CD14-positive monocyte (primary cell): ENCODE measurements at places on chromosomes 5 and 9.

- DNase-seq = no peak
Observed at GRCh38 chr5:175709276-175709781, 51.5 kb downstream of the HRH2 start.

DNA sequence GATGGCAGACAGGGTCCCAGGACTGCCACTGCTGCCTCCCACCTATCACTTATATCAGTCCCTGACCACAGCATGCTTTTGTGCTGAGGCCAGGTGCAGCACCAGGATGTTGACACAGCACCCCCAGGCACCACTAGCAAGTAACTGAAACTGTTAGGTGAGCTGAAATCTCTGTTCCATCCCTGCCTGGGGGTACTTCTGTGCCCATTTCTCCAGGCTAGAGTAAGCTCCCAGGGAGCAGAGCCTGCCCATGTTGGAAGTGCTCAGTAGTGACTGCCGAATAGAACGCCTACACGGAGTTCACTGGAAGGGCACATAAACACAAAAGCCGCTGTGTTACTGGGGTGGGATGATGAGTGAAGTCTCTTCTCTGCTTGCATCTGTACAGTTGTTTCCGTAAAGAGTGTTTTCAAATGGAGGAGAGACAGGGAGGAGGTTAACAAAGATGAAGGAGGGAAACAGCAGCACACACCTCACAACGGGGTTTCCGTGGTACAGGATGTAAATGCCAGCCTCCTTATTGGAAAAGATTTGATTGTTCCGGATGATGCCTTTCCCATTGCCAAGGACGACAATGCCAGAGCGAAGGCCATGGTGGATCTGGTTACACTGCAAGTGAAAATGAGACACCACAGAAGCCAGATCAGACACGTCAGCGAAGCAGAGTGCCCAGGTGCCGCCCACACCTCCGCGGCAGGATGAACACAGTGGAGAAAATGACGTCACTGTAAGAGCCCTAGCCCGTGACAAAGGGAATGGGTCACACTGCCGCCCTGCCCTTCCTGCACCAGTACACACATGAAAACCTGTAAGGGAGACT, 43.1 kb downstream of the POLR1E start:
- no peak for DNase-seq

GRCh38 chr5:81300921-81301270, 491 bp upstream of the ZCCHC9 start:
- DNase-seq = no peak

DNA sequence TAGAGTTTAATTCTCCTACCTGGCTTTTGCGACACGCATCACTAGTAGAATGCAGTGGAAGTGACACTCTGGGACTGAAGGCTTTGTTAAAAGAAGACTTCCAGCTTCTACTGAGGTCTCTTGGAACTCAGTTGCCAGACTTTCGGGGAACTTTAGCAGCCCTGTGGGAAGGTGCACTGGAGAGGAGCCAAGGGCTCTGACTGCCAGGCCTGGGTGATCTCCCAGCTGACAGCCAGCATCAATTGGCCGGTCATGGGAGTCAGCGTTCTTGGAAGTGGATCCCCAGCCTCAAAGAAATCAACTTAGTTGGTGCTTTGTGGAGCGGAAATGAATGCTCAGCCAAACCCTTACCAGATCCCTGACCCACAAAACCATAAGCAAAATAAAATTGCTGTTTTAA, 87.1 kb downstream of the OSTF1 start:
- no peak for DNase-seq

DNA sequence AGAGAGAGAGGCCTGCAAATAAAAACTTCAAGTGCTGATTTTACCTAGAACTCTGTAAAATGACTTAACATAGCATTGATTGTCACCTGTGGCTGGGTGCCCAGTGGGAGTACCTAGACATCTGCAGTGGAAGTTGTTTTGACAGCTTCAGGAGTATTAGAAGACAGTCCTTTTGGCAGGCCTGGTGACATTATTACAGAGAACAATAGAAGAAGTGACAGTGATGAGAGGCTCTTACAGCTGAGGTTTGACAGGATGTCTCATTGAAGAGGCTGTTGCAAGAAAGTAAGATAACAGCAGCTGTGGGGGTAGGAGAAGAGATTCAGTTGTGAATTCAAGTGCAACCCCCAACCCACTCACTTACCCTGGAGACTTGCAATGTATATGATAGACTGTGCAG, 27.9 kb upstream of the MUSK start:
- no peak for DNase-seq

- DNase-seq = no peak
Observed at GRCh38 chr5:10902145-10902544, 141.1 kb upstream of the DAP start.
